Activated CD8-positive, alpha-beta memory T cell treated with anti-CD3 and anti-CD28 coated beads for 1 hour (primary cell): ENCODE measurements at places on chromosomes 3 and 15.

DNA sequence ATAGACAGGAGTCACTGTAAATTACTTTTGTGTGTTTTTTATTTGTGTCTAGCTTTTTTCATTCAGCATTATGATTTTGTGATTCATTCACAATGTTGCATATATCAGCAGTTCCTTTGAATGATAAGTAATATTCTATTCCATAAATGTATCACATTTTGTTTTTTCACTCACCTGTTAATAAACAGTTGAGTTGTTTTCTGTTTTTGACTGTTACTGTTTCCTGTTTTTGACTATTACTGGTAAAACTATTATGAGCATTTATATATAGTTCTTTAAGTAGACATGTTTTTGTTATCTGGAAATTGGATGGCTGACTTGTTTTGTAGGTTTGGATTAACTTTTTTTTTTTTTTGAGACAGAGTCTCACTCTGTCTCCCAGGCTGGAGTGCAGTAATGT is 138.4 kb downstream of the RSRC1 start:
- no peak for DNase-seq

GRCh38 chr15:91706322-91707032 is 147.0 kb upstream of the SLCO3A1 start:
- DNase-seq: peak; percentile 75

DNA sequence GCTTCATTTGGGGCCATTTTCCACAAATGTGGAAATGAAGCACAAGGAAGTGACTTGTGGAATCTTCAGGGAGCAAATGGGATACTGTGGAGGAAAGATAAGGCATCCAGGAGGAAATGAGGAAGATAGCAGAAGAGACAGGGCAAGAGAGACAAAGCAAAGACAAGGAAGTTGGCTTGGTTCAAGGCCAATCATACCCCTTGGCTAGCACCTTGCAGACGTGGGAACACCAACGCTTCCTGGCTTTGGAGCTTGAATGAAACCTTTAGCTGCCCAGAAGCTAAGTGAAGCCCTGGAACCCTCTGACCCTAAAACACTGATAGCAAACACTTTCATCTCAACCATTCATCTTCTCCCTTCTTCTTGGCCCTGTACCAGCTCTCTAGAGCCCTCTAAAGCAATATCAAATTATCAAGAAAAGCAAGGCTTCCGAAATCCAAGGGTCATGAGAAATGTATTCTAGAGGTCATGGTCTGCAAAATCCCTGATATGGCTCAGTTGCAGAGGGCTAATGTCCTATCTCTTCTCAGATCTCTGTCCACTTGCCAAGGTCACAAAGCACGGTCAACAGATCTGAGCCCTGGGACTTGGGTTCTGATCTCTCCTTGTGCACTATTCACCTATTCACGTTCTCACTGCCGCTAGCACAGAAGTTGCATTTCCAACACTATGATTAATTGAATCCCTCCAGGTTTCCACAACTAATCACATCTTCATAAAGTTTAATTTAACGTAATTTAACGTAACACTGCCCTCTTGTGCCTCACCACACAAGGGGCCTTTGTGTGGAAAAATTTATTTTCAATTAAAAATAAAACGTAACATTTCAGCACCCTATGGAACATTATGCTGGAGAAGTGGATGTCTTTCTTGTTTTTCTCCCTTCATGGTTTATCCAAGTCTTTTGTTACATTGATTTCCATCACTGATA is 557.6 kb upstream of the ADAMTS9 start:
- no peak for DNase-seq

DNA sequence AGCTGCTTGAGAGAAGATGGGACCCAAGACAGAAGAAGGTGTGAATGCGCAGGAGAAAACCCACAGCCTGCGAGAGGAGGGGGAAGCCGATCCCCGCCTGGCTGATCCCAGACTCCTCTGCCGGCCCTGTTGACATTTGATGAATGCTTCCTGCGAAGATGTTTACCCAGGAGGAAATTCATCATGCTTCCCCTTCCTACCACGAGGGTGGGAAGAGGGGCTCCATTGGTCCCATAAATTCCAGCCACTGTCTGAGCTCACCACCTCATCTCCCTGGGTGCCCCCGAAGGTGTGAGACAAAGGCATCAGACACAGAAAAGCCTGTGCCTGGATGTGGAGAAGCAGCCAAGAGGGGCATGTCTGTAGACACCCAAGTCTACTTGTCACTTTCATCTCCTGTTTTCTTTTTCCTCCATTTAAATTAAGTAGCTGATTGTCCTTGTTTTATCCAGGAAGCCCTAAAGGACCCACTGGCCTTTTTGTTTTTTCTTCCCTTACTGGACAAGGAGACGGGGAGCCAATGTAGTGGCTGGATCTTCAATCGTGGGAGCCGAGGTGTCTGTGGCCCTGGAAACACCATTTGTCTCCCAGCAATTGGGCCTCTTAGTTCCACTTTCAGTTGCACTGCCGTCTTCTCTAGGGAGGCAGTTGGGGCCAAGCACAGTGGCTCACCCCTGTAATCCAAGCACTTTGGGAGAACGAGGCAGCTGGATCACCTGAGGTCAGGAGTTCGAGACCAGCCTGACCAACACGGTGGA is 95.3 kb upstream of the HES1 start:
- no peak for DNase-seq

GRCh38 chr3:131236421-131236820 is 145.2 kb upstream of the NUDT16 start:
- DNase-seq: no peak

- no peak for DNase-seq
Measured at GRCh38 chr3:20849975-20850374, 664.0 kb upstream of the SGO1 start.

GRCh38 chr15:49669288-49669687 is 48.4 kb downstream of the DTWD1 start:
- DNase-seq: no peak

DNA sequence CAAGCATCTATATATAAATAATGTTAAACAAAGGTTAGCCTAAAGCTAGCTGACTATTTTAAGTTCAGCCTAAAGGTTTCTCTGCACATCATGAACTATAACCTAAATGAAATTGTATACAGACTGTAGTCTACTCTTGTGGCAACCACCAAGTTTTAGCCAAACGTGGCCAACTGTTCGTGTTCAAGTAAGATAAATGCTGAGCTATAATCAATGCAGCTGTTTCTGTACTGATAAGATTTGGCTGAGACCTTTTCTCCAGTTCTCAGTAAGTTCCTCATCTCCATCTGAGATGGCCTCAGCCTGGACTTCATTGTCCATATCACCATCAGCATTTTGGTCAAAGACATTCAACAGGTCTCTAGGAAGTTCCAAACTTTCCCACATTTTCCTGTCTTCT is 43.7 kb upstream of the IGSF10 start:
- no peak for DNase-seq

- no peak for DNase-seq
Measured at GRCh38 chr3:112925560-112925959, 49.3 kb downstream of the CD200R1 start.

DNA sequence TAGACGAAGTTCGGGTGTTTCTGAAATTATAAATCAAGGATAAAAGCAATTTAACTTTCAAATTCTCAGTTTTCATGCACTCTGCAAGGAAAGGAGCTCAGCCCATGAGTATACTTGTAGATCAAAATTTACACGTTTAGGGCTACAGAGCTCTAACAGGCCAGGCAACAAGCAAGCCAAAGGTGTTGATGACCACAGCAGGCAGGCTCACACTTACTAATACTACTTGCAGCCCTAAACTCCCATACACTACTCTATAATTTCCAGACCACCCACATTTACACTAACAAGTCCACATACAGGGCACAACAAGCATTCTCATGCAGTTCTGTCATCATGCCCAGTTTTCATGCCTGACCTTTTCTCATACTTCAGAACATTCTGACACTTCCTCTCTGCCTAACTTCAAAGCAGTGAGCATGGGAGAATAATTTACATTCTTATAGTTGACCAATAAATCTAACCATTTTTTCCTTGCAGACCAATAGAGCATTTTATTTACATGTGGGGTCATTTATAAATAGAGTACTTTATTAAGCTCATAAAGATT is 124.7 kb upstream of the FRMD4B start:
- DNase-seq: no peak

DNA sequence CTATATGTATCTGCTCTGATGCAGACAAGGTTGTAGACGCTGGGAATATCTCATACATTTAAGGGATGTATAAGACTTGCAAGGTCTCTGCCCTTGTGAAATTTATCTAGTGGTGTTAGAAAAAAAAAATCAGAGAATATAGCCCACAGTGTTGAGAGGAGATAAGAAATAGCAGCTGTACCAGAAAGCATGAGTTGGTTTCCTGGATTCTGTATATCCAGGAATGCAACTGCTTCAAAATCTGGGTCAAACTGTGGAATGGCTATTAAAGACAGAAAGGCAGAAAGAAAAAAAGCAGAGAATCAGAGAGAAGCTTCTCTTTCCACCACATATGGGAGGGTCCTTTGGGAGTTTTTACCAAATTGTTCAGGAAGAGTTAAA is 1.5 kb upstream of the TMEM212 start:
- DNase-seq: no peak

GRCh38 chr3:141368062-141368924 is at the start of gene ZBTB38:
Gene ZBTB38, plus strand, starts transcription at chr3:141368504. Its CDS starts 73,885 bp downstream, at chr3:141442389.
- no peak for DNase-seq

GRCh38 chr15:73389971-73390544 is 21.3 kb upstream of the HCN4 start:
- no peak for DNase-seq

GRCh38 chr15:63367390-63367789 is 14.3 kb downstream of the CA12 start:
- DNase-seq: no peak

DNA sequence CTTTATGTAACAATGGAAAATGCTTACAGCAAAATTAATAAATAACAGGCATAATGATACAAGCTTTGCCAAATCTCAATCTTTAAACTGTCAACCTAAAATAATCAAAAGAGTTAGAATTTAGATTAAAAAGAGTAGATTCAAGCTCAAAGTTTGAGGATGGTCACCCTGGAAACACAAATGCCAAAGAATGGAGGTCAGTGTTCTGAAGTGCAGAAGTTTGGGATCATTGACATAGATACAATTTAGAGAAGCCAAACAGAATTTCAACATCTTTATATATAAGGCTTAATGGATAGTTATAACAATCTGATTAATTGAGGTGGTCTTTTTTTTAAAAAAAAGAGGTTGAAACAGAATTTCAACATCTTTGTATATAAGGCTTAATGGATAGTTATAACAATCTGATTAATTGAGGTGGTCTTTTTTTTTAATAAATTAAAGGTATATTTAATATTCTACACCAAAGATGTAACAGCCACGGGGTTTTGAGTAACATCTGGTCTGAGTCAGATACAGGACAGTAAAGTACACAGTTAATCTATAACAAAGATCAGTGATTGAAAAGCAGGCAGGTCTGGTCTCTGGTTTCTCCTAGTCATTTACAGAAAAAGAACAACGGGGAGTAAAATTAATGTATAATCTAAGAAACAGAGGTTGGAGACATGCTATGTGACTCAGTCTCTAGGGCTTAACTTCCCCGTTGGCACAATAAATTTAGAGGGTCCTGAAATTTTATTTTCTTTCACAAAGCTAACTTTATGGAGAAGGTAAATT is 490.7 kb downstream of the GBE1 start:
- no peak for DNase-seq

DNA sequence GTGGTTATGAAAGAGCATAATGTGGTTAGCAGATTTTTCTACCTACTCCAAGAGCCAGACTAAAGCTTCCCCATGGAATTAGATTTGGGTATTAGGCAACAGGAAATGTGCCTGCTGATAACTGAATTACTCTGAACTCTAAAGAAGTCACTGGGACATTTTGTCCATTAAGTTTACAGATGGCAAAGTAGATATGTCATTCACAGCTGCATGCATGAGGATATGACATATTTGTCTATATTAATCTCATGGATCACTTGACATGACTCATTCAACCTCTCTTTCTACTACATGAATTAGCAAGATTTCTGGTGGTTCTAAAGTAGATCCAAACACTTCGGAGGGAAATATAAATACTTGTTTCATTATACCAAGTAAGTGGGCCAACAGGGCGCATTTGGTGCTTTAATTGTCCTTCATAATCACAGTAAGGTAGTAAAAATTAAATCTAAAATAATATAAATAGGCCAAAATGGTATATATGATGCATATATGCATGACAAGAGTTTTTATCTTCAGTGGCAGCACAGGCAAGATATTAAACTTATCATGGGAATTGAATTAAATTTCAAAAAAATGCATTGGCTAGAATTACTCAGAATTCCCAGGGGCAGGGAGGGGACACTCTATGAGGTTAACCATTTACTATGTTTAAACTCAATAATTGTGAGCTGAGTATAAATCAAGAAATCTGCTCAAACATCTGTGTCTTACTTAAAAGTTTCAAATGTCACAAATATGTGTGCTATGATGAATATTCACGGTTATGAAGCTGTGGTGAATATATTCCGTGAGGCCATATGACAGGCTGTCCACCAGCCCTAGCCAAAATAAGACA is 365.3 kb upstream of the KCNMB2 start:
- DNase-seq: no peak

- DNase-seq: no peak
Measured at GRCh38 chr3:138547342-138547975, 46.6 kb downstream of the CEP70 start.

DNA sequence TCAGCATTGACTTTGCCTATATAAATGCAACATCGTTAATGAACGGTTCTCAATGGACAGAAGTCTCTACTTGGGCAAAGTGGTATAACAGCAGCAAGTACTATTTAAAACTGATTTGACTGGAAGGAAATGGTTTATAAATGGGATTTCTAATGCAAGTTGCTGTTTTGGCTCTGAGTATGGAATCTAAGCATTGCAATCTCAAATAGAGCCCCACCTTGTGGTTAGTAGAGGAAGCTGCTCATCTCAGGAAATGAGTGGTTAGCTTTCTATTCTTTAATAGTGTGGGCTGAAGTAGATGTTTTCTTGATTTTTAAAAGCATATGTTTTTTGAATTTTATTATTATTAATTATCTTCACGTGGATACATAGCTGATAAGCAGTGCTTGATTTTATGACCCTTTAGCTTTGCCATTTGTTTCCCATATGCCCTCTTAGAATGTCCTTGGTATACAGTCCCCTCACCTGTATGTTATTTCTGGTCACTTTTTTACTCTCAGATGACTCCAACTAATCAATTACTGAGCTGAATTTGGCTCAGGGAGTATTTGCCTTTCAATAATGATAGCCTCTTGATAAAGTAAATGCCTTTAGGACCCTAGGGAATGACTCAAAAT is 67.1 kb downstream of the OXSM start:
- DNase-seq: no peak
